ENCODE measurements at places on chromosomes 1 and 21.

DNA sequence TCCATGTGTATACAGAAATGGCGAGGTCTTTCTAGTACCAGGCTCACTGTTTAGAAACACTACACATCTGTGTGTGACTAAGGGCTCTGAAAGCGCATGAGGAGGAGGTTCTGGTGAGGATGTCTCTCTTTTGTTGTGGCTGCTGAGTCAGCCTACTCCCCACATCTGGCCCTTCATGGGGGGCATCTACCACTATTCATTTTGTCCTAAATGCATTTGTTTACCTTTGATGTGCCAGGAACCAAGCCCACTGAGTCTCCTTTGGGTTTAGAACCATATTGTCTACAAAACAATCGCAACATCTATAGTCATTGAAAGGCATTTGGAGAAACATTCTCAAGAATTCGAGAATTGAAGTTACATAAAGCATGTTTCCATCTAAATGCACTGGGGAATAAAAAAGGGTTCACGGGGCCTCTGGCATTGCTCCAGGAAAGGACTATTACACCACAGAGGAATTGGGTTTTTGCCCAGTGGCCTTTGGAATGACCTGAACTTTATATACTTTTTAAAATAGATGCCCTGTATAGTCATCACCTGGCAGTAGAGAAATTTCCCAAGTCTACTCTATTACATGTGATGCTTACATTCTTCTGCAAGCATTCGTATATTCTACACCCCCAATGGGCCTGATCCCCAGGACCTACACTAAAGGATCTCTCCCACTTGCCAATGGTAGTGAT is 35.1 kb upstream of the ADORA3 start:
- no peak for DNase-seq

DNA sequence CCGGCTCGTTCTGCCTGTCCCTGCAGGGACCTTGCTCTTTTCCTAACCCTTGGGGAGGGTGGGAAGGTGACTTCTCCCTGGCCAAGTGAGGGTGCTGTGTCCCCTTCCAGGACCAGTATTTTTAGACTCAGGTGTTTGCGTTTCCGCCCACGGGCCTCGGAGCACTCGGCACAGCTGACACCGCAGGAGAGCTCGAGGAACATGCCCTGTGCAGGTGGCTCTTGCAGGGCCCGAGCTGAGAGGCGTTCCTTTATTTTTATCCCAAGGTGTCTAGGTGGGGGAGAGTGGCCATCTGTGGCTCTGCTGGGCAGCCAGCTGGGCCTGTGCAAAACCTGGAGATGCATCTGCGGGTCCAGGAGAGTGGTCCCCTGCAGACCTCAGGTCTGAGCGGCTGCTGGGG is 16.0 kb downstream of the PLCH2 start:
- no peak for DNase-seq

- no peak for DNase-seq
These were observed 19.0 kb upstream of the DNASE2B start for GRCh38 chr1:84379138-84379916.

DNA sequence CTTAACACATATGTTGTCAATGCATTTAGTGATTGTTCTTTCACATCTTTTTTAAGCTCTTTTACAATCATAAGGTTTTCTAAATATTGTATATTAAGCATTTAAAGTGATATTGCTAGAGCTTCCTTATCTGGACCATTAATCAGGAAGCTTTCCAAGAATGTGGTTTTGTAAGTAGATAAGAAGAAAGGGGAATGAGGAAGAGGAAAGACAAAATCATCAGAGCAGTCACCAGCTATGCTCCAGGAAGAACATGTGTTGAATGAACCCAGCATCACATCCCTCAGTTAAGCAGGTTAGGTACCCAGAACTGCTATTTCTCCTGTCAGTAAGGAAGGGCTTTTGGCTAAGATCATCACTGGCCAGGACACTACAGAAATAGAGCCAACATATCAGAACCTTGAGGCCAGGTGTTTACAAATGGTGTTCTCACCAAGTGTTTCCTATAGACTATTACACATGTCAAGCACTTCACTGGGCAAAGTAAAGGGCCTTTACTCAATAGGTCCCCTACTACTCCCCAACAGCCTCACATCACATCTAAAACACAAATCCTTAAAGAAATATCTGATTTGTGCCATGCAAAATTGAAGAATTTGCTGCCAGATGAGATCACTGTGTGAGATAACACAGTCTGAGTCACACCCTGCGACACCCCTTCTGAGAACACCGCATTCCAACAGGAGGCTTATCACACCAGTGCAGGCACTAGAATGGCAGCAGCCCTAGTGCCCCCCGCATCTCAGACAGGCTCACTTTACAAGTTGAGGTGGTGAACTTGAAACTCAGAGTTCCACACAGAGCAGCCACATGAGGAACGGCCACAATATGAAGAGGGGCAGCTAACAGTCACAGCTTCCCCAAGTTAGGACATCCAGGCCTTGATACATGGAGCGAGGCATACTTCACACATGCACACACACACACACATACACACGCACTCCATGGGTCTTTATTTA is 1.8 kb upstream of the SPRR2A start:
- DNase-seq = no peak

- no peak for DNase-seq
These were observed 33.0 kb upstream of the IFI44L start for GRCh38 chr1:78587211-78587610.

GRCh38 chr1:223479718-223480425 is 86.7 kb downstream of the CCDC185 start:
- DNase-seq = no peak

All from AML-193 (cell line).